HFF-Myc (cell line): ENCODE measurements at places on chromosomes 4 and X.

GRCh38 chr4:75432683-75433082, 81.5 kb downstream of the RCHY1 start:
- DNase-seq = no peak

DNA sequence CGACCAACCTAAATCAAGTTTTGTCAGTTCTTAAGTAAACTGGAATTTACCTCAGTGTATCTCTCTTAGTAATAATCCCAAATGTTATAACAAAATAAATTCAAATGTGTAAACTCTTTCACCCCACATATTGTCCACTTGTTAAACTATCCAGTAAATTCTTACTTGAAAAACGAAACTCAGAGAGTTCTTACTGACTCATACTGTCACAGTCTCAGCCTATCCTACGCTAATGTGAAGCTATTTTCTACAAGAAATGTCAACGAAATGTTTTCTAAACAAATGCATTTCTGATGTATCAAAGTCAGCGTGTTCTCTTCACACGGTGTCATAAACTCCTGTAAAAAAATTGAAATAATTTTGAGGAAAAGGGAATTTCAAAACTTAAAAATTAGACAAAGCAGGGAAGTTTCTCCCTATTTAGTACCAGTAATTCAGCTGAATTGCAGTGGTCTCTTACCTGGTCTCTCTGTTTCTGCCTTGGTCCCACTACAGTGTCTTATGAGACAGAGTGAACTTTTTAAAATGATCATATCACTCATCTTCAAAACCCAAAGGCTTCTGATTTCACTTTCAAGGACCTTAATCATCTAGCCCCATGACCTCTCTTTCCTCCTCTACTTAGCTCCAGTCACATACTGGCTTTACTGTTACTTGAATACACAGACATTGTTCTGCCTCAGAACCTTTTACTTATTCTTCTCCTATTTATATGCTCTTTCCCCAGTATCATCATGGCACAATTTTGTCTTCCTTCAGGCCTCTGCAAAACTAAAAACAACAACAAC, 63.3 kb downstream of the DCAF8L1 start:
- no peak for DNase-seq

GRCh38 chr4:72767618-72768302, 198.7 kb upstream of the ADAMTS3 start:
- peak; percentile 14 for DNase-seq

GRCh38 chrX:19557822-19558221, 42.5 kb upstream of the MAP3K15 start:
- DNase-seq = no peak

DNA sequence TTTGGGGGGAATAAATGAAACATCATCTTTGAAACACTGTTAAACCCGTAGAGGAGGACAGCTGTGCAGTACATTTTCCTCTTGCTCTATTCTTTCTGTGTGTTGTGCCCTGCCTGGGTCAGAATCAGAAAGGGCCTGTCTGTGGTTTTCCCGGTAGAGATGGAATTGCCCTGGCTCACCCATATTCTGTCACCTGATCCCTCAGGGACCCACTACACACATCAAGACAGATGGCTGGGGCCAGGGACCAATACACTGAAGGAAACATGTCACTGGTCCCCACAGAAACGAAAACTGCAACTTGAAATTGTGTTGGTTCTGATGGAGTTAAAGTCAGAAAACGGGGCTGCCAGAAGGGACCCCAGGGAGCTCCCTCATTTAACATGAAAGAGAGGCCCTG, 114.9 kb downstream of the ZNF827 start:
- DNase-seq = no peak

GRCh38 chr4:145098675-145099037, 545 bp downstream of the ABCE1 start:
- peak; percentile 29 for DNase-seq

DNA sequence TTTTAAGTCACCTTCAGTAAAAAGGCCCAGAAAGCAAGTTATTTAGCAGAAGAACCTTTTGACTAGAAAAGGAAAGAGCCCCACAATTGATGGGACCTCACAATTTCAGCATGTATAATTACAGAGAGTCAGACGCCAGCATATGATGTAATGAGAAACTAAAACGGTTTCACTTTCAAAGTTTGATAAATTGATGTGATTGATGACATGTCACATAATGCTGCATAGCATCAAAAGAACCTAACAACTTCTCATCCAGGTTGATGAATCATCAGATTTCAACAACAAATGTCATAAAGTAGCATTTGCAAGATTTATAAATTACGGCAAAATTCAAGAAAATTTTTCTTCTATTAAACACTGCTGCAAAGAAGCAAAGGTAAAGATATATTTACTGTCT, 3.9 kb upstream of the GAR1 start:
- no peak for DNase-seq

GRCh38 chrX:24601858-24602257, 45.3 kb downstream of the PCYT1B start:
- DNase-seq = no peak

DNA sequence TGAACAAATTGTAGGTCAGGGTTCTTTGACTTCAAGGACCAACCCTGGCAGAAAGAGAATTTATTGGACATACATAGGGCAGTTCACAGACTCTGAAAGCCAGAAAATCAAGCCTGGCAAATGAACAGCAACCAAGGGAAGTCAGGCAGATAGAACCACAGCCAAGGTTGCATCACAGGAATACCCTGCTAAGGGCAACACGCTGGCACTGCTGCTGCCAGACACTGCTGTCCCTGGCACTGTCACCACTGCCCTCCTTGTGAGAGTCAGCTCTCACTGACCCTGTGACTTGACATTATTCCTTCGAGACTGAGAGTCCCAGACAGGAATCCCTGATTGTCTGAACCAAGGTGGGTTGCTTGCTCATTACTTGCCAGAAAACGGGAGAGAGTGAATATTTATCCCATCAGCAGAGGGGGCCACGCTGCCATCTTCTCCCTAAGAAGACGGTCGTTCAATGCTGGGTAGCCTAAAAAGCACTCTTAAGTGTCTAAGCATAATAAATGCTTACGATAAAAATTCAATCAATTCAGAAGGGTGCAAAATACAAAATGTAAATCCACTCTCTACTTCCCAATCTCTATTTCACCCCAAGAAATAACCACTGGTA, 23.2 kb upstream of the PTTG2 start:
- no peak for DNase-seq

DNA sequence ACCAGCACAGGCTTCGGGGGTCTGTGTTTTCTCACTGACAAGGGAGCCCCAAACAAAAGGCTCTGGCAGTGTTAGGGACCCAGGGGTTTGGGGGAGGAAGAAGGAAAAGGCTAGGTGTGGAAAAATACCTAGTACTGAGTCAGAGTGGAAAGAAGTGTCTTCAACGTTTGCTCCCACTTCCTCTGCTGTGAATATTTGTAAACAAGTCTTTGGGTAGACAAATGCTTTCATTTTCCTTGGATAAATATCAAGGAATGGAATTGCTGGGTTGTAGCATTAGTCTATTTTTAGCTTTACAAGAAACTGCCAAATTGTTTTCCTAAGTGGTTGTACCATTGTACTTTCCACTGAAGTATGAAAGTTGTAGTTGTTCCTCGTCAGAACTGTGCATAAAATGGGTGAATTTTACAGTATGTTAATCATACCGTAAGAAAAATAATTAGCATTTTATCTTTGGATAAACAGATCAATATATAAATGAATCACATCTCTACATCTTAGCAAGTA, 17.4 kb downstream of the COL4A5 start:
- no peak for DNase-seq

- DNase-seq = no peak
Observed at GRCh38 chr4:9946170-9946569, 75.1 kb downstream of the SLC2A9 start.

DNA sequence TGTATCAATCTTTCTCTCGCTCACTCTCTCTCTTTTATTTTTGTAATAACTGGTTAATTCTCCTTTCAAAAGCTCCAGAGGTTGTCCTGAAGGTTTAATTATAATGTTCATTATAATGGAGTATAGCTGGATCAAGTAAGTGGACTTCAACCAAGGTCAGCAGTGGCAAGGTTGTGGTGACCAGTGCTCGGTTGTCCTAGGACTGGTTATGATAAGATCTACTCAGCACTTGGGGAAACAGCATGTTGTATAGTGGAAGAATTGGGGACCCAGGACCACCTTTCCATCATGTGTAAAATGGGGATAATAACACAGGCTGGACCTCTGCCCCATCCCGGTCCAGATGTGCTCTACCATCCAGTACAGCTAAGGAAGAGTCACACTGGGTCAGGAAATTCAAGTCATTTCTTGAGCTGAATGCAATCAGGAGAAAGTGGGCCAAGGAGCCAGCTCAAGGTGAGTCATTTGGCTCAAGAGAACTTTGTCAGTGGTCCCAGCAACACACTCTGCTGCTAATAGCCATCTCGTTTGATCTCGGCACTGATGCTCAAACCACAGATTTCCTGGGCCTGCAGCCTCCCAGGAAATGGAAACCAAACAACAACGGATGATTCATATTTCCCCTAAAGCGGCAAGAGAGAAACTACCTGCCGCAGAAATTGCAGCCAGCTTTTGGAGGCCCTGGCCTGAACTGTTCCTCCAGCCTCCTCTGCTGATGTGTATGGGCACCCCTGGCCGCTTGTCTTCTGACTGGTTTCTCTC, 123.6 kb upstream of the RBPJ start:
- DNase-seq = peak; percentile 91

- no peak for DNase-seq
Observed at GRCh38 chr4:76666944-76667532, 230.9 kb downstream of the SOWAHB start.

DNA sequence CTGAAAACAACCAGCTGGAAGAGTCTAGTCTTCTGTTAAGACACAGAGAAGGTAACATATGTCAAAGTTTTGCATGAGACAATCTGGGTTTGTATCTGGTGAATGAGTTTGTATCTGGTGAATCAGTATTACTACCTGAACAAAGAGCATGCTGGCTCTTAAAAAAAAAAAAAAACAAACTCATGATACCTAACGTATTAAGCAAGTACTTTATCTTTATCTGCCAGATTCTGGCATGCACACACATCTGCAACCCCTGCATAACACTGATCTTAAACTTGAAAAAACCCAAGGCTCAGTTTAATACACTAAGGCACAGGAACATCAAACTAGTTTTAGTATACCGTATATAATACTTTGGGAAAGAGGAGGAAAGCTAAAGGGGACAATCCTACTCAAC, 5.8 kb downstream of the YTHDC1 start:
- no peak for DNase-seq

- peak; percentile 6 for DNase-seq
Observed at GRCh38 chrX:38754102-38754790, 47.0 kb upstream of the MID1IP1 start.

GRCh38 chrX:39577206-39577984, 520.4 kb downstream of the BCOR start:
- DNase-seq = no peak

DNA sequence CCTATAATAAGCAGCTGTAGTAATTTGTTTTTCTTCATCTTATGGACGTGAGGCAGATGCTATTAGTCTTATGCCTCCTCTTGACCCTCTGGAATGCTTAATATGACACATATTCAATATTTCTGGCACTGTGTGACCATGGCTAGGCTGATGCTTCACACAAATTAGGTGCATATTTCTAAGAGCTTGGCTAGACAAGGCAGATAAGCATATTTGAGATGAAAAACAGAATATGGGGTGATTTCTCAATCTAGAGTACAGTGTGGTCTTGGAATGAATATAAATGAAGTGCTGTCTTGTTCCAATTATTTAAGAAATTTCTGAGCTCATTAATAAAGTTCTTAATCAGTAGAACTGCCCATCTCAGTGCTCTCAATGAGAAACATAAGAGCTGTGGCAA, 156.2 kb downstream of the NPNT start:
- DNase-seq = no peak

GRCh38 chr4:680551-680927, 6.2 kb downstream of the MYL5 start:
- no peak for DNase-seq

DNA sequence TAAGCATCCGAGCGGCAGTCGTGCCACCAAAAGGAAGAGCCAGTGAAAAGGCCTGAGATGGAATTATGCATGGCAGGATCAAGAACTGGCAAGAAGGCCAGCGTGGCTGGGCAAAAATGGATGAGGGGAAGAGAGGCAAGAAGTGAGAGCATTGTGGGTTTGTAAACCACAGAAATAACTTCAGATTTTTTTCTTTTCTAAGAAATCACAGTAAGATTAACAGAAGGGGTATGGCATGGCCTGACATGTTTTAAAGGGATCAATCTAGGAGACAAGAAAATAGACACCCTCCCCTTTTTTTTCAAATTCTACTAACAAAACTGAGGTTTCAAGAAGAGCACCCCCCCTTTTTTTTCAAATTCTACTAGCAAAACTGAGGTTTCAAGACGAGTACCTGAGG, 82.5 kb downstream of the BMP3 start:
- DNase-seq = no peak

DNA sequence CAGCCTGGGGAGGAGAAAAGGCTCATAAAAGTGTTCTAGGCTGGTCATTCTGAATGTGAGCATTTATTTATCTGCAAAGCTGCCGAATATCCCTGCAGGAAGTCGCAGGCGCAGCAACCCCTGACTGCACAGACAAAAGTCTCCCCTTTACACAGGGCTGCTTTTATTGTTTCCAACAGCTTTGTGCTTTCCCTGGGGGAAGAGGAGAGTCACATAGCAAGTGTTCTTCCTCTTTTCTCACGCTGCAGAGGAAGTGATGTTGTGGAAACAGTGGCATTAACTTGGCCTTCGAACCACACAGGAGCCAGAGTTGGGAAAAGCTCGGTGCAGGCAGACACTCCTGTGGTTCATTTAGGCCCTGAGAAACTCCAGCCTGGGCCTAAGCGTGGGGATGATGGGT, 81.5 kb upstream of the BCOR start:
- no peak for DNase-seq

DNA sequence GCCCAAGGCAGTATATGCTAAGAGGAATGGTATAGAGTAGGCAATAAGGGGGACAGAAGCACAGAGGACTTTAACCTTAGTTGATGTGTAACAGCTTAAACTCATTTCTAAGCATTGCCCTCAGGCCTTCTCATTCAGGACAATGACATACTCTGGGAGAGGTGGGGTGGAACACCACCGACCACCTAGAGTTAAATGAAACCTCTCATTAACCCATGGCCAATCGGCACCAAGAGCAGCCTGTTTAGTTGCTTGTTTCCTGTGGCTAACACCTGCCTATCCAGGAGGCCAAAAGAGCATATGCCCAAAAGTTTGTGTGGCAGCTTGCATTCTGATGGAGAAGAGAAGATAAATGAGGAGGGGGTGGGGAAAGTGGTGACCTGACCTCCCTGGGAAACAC, 88.7 kb upstream of the PLAC1 start:
- DNase-seq = no peak

DNA sequence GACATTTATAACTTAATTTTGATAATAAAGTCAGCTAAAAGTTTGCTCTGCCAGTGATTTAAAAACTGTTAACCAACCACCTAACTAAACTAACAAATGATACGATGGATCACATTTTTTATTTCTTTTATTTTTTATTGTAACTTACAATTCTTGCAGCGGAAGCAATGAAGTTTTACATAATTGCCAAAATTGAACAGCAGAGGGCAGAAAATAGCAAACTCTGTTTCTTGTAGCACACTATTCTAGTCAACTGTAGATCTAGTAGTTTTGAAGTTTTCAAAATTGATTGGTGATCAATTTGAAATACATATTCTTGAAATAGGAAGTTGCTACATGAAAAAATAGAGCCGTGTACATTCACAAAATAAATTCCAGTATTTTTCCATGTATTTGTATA, 2.8 kb upstream of the GRIA2 start:
- DNase-seq = no peak
